ENCODE measurements at places on chromosomes 3 and 15.

DNA sequence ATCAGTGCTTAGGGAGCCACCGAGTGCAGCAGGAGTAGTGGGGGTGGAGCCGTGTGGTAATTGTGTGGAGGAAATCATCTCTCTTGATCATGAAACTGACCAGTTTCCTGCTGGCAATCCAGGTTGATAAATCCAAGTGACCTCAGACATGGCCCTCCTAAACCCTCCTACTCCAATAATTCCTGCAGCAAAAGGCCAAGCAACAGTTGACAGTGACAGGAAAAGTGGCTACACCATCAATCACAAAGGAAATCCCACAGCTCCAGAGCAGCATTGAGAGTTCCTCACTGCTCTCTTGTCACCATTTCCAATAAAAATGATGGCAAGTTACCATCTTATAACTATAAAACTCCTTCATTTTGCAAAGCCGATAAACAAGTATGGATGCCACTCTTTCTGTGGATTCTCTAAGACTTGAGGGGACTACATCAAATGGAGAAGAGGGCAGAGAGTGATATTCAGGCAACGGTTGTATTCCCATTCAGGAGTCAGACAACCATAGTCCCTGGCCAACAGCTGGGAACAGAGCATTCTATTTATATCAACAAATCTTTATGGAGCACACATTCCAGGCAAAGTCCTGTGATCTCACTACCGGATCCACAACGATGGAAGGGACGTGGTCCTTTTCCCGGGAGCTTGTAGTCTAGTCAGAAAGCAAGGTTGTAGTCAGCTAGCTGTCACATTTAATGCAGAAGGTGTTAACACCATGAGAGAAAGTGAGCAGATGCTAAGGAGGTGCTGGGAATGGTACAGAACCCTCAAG, 312.5 kb upstream of the CTNNB1 start:
- no peak for DNase-seq

- no peak for DNase-seq
These were observed 305.4 kb upstream of the ROPN1 start for GRCh38 chr3:124297062-124297980.

- peak; percentile 43 for DNase-seq
These were observed 105.4 kb upstream of the CCDC54 start for GRCh38 chr3:107271787-107272387.

DNA sequence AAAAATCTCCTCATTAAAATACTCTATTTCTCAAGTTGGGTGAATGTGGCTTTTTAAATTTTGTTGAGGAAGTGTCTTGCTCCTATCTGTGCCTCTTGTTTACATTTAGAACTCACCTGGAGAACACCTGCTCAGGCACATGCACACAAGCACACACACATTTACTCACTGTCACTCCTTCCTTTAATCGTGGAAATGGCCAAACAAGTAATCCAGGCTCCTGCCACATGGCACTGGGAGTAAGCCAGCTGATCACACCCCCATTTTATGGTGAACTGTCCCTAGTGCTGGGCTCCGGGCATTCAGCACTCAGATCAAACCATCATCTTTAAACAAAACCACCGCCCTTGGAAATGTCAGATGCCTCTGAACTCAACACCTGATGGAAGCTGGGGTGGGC, 204.7 kb upstream of the BHLHE40 start:
- DNase-seq: no peak

- DNase-seq: peak; percentile 29
These were observed 15.8 kb downstream of the NPTN start for GRCh38 chr15:73617301-73617831.

GRCh38 chr3:152728231-152728980, 106.5 kb upstream of the P2RY1 start:
- no peak for DNase-seq

DNA sequence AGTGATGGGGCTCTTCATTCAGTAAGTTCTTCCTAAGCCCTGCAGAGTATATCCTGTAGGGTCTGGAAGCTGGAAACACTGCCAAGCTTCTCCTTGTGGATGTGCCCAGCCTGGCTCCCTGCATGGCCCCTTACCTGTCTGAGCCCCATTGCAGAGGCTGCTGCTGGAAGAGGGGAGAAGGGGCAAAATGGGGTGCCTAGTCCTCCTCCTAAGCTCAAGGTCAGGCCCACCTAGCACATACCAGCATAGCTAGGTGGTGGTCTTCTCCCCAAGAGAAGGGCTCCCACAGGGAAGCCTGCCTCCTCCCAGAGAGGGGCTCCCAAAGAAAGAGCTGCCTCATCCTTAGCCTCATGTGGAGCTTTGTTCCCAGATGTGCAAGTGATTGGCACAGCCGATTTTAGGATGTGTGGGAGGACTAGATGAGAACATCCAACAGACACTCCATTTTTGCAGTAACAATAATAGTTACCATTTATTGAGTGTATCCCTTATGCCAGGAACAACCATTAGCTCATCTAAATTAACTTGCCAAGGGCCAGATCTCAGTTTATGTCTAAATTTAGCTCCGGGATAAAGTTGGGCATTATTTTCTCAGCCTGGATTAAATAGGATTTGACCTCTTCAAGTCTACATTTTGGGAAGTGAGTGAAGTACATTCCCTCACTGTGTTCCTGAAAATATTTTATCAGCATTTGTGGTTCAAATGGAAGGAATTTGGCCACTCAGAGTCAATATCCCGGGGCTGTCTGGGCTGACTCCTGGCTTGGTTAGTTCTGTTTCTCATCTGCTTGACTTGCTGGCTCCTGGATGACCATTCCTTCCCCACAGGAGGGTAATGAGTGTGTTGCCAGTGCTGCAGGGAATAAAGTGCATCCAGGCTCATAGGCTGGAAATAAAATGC, 291.1 kb upstream of the ROPN1 start:
- DNase-seq: peak; percentile 87

GRCh38 chr3:141542202-141542969, 55.6 kb downstream of the RASA2 start:
- DNase-seq: no peak

GRCh38 chr3:105401691-105402149, 35.0 kb downstream of the ALCAM start:
- DNase-seq: peak; percentile 60

GRCh38 chr15:22925875-22926274, 54.3 kb downstream of the CYFIP1 start:
- DNase-seq: no peak

DNA sequence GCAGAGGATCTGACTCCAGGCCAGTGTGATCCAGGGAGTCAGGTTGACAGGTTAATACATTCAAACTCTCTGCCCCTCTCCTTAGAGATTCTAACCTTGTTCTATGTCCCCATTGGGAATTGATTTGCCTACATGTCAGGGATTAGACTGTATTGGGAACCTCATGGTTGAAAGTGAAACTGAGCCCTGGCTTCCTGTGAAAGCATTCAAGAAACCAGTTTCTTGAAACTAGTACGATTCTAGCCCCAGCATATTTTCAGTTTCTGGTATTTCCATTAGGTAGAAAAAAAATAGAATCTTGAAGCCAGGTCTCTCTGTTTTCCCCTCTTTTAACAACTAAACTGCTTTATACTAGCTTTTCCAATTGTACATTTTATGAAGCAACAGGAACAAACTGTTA, 140.4 kb upstream of the ABI3BP start:
- no peak for DNase-seq

GRCh38 chr3:71299160-71299559, 284.4 kb downstream of the FOXP1 start:
- DNase-seq: no peak

DNA sequence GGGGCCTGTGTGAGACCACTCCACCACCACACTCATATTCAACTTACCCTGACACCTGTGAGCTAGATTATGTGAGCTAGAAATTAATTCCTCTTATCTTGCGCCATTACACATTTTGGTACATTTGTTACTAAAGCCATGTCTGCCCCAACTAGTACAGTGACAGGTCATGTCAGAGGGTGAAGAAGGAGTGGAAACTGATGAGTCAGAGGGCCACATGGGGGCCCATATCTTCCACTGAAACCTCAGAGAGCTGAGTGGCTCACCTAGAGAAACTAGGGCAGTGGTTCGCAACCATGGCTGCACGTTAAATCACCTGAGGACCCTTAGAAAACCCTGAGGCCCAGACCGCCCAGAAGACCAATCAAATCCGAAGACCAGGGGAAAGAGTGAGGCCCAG, 15.7 kb upstream of the MEF2A start:
- no peak for DNase-seq

GRCh38 chr3:82410366-82410765, 648.9 kb upstream of the GBE1 start:
- DNase-seq: no peak

GRCh38 chr15:88954431-88955277, 41.5 kb upstream of the MFGE8 start:
- peak; percentile 13 for DNase-seq

DNA sequence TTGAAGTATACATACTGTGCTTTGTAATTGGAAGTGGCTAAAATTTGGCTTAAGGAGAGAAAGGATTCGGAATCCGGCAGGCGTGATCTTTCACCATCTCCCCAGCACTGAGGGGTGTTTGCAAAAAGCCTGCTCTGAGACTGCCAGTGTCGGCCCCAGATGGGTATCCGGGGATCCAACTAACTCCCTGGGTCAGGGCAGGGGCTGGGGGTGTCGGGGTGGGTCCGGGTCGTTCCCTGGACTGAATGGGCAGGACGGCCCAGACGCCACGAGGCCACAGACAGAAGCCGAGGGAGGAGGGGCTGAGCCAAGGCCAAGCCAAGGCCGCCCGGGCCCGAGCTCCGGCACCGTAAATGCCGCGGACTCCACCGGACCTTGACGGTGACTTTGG, 349 bp downstream of the PPIB start:
- DNase-seq: no peak

DNA sequence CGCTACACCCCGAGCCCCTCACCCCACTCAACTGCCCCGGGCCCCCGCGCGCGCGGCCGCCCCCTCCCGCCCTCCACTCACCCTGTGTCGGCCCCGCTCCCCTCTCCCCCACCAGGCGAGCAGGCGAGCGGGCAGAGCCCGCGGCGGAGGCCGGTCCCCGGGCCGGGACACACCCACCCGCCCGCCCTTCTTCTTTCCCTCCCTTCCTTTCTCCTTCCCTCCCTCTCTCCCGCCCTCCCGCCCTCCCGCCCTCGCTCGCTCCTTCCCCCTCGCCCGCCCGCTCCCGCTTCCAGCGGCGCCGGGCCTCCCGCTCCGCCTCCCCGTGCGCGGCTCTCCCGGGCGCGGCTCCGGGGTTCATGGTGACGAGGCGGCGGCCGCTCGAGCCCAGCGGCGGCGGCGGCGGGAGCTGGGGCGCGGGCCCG, at the start of gene CTDSPL:
TSS of gene CTDSPL (plus strand) at position 261 of the 422 bp plus-strand sequence. CDS start 320 bp downstream, outside the sequence.
- DNase-seq: peak; percentile 68

- peak; percentile 57 for DNase-seq
These were observed 60.2 kb downstream of the IL16 start for GRCh38 chr15:81256916-81257315.

GRCh38 chr3:59237121-59237520, 187.3 kb upstream of the CFAP20DC start:
- DNase-seq: peak; percentile 35

DNA sequence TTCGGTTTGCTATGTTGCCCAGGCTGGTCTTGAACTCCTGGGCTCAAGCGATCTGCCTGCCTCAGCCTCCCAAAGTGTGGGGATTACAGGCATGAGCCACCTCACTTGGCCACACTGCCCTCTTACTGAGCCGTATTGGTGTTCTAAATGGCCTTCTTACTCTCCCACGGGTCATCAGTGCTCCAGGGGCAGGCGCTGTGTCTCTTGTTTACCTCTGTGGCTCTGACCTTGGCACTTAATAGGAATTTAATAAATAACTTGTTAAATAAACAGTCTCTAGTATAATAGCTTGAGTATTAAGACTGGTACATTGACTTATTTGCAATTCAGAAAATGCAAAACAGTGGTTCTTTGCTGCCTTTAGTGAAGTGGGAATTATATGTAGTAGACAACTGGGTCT, 13.7 kb downstream of the FLNB start:
- DNase-seq: no peak

DNA sequence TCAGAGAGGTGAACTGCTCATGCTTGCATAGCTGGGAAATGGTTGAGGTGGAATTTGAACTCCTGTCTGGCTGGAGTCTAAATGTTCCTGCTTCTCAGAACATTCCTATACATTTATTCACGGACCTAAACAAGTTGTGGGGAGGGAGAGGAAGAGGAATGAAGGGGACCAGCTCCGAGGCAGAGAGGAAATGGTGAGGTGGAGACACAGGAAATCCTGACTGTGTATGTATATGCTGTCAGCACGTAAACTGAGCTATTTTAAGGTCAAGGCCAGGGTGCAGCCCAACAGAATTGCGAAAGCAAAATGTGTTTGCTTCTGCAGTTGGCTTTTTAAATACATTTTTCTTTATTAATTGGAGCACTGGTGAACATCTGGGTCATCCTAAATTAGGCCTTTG, 74.1 kb upstream of the POMGNT2 start:
- DNase-seq: no peak

GRCh38 chr3:190671658-190672057, 157.8 kb downstream of the IL1RAP start:
- peak; percentile 53 for DNase-seq

DNA sequence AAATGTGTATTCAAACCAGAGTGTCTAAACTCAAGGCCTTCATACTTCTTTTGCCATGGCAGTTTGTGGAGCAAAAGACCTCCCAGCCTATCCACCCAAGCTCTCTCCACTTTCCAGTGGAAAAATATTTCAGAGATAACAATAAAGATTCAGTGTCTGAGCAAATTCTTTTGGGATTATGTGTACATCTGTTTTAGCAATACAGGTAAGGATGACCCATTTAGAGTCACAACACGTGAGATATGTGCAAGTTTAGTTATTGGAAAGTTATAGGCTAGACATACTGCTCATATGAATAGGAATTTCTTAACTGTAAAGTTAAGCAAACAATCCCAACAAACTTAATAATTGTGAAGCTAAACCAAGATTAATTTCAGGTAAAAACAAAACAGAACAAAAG, 174.5 kb upstream of the LRIG1 start:
- no peak for DNase-seq

- no peak for DNase-seq
These were observed 29.4 kb downstream of the GOLGB1 start for GRCh38 chr3:121720163-121720562.

DNA sequence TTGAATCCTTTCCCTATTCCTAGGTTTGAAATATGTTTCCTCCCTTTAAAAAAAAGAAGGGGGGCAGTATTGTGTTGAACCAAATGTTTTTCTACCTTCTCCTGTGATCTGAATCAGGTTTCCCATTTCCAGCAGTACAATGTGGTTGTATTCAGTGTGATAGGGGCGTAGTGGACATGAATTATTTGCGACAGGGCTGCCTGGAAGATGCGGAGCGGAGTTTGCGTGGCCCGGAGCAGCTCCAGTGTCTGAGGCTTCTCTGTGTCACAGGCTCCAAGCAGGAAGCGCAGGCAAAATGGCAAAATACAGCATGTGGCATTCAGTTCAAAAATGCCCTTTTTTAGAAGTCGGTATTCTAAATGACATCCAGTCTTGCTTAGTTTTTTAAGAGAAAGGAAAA, 154.4 kb downstream of the PGPEP1L start:
- DNase-seq: peak; percentile 95

- no peak for DNase-seq
These were observed 3.6 kb upstream of the LRCH3 start for GRCh38 chr3:197787412-197787811.

- DNase-seq: no peak
These were observed 75.6 kb downstream of the BFSP2 start for GRCh38 chr3:133475245-133476010.

GRCh38 chr15:83815506-83815905, 161.6 kb downstream of the ADAMTSL3 start:
- DNase-seq: peak; percentile 17
